ENCODE measurements at places on chromosomes 3 and 15.
A peak's percentile ranks its signal among the peaks of the same experiment; 100 is the strongest.

DNA sequence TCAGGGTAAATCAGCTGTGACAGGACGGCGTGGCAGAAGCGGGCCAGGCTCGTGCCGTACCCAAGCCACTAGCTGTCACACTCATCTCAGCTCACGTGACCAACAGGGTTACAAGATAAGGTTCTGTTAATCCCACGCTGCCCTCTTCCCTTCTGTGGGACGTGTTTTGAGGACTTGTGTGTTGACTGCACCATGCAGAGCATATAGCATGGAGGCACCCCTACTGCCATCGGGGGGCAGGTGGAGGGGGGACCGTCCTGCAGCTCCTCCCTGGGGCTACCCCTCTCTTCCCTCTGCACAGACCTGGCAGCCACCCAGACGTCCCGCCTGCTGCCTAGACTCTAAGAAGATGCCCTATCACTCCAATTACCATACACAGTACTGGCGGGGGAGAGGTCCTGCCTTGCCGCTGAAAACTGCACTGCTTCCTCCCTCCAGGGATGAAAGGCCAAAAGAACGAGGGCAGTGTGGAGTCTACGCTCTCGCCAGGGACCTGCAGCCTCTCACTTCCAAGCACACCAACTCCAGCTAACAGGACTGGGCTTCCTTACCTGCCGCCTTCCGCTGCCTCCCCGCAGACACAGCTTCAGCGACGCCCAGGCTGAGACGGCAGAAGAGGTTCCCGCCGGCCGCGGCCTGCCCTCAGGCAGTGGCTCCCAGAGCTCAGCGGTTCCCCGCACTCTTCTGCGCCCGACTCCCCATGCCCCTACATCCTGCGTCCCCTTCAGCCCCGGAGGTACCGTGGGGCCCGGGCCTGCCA is at the start of gene TNK2:
Gene TNK2, minus strand, starts transcription at position 618 of the 760 bp plus-strand sequence. CDS start 19,963 bp downstream, outside the sequence.
- DNase-seq, result peak; percentile 48

GRCh38 chr3:152402695-152403451 is 134.1 kb downstream of the MBNL1 start:
- no peak for DNase-seq

DNA sequence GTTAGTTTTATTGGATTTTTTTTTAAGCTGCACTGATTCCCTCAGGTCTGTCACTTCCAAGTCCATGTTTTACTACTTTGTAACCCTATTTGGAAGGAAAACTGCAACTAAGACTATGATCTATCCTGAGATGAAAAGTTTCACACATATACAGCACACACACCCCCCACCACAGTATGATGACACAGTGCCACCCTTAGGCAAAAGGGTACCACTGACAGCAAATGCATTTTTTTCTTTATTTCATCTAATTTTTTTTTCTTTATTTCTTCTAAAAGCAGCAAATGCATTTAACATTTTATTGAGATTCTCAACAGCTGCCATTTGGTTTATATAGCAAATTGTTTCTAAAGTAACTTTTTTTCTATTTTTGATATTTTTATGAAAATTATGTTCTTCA is 21.2 kb downstream of the NGRN start:
- no peak for DNase-seq

DNA sequence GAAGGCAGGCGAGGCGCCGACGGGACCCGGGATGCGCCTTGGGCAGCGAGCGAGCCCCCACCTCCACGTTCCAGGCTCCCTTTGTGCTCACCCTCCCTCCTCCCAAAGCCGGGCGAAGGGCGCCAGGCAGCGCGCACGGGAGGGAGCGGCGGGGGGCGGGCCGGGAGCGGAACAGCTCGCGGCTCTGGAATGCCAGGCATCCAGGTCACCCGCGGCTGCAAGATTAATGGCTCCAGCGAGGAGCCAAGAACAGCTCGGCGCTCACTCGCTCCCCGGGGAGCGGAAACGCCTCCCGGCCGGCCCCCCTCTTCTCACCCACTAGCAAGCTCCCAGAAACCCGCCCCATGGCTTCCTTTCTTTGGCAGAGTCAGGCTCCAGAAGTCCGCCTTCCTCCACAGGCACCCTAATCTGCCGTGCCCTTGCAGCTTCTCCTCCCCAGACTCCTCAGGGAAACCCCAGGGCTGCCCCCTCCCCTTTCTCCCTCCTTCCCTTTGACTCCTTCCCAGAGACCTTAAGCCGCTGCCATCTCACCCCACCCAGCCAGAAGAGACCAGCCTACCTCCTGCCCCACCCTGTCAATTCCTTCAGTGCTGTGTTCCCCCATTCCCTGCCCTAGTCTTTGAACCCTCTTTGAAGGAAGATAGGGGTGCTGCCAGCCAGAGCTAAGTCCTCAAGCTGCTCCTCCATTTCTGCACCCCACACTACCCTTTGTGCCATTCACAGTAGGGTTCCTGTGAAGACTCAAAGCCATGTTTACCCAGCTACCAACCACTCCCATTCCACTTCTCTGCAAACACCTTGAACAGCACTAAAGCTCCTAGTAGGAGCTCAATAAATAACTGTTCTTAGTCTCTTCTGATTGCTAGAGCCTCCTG is 9.9 kb downstream of the AMOTL2 start:
- no peak for DNase-seq

- DNase-seq, result no peak
Measured at GRCh38 chr3:10741891-10742671, 73.9 kb upstream of the SLC6A11 start.

- peak; percentile 17 for DNase-seq
Measured at GRCh38 chr3:122497425-122497824, 17.3 kb downstream of the KPNA1 start.

GRCh38 chr3:15108082-15108545 is 9.2 kb upstream of the RBSN start:
- peak; percentile 71 for DNase-seq

GRCh38 chr3:129182390-129183185 is 1.1 kb downstream of the CNBP start:
- peak; percentile 14 for DNase-seq

All from effector memory CD8-positive, alpha-beta T cell (primary cell).